ENCODE measurements at places on chromosomes 2 and 18.

DNA sequence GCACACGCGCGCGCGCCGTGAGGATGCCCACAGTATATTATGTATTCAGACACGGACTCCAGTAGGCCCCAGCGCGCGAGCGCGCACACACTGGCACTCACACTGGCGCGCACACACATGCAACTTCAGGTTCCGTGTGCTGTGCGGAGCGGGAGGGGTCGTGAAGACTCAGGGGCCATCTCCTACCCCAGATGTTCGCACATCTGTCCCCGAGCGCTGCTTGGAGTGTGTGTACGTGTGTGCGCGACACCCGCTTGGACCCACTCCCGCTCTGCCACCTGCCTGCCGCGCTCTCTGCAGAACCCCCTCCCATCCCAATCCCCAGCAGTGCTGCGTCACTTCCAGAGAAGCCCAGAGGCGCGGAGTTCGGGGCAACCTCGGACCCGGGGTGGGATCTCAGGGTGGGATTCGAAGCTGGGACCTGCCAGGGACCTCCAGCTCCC lies 2.6 kb downstream of the NRP2 start:
- no peak for DNase-seq

DNA sequence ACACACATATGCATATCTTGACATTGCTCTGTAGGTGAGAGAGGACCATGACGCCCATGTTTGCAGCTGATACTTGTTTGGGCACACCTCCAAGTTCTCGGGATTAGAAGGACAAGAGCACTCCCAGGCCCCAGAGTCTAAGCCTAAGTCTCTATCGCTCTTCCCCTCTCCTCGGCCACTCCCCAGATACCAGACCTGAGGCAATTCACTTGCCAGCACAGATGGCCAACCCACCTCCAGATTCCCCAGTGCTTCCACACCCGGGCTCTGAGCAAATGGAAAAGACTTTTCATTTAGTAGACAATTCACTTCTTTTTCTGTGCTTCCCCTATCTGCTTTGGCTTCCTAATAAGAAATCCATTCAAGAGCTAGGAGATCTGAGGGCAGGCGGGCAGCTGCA lies 32.9 kb downstream of the EHD3 start:
- no peak for DNase-seq

GRCh38 chr2:25819597-25820039 lies 58.7 kb downstream of the ASXL2 start:
- no peak for DNase-seq

DNA sequence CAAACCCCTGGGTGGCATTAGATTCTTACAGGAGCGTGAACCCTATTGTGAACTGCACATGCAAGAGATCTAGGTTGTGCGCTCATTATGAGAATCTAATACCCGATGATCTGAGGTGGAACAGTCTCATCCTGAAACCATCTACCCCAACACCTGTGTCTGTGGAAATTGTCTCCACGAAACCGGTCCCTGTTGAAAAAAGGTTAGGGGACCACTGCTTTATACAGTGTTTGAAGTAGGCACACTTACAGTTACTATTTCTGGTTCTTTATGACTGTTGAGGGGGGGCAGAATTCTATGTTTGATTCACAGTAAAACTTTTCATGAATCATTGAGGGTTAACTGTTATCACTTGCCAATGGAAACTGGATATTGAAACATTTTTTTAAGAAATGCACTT lies 72.0 kb downstream of the RIF1 start:
- no peak for DNase-seq

GRCh38 chr2:64165706-64166105 lies 21.5 kb upstream of the PELI1 start:
- no peak for DNase-seq

GRCh38 chr2:102122115-102122514 lies 20.4 kb upstream of the IL1R1 start:
- DNase-seq = no peak

DNA sequence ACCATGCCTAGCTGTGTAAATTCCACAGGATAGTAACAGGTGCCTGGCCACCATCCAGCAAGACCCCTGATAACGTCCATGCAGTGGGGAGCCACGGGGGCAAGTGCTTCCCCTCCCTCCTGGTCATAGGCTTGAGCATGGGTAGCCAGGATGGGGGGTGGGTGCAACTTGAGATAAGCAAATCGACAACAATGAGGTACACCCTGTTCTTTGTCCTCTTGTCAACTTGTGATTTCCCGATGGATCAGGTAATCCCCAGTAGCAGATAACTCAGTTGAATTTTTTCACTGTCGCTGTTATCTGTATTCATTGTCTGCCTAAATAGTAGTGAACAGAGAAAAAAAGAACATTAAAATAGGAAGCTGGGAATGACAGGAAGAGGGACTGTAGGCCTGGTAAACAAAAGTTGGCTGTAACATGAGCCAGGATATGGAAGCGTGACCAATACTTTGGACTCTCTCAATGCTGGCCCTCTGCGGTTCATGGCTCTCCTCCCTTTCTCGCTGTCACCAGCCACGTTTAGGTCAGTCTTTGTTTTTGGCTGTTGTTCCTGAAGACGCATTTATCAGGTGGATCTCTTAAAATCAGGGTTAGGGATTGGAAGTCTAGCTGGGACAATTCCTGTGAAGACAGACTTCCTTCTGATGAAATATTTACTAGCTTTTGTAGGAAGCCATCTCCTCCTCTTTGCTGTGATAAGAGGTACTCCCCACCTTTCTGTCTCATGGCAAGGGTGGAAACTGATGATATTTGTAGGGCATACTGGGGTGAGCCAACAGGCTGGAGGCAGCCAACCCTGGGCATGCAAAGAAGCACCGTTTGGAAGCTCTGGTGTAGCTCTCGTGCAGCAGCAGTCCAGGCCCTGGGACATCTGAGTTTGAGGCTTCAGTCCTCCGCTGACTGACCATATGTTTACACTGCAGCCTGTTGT lies 42.4 kb downstream of the TCF7L1 start:
- no peak for DNase-seq

GRCh38 chr2:216936954-216937357 lies 77.1 kb upstream of the TNP1 start:
- DNase-seq = no peak

- no peak for DNase-seq
These were observed 139.2 kb downstream of the MGAT5 start for GRCh38 chr2:134393075-134393461.

- no peak for DNase-seq
These were observed 70.6 kb downstream of the ACVR1 start for GRCh38 chr2:157805519-157805918.

GRCh38 chr2:103002954-103003353 lies 241.1 kb downstream of the TMEM182 start:
- no peak for DNase-seq

DNA sequence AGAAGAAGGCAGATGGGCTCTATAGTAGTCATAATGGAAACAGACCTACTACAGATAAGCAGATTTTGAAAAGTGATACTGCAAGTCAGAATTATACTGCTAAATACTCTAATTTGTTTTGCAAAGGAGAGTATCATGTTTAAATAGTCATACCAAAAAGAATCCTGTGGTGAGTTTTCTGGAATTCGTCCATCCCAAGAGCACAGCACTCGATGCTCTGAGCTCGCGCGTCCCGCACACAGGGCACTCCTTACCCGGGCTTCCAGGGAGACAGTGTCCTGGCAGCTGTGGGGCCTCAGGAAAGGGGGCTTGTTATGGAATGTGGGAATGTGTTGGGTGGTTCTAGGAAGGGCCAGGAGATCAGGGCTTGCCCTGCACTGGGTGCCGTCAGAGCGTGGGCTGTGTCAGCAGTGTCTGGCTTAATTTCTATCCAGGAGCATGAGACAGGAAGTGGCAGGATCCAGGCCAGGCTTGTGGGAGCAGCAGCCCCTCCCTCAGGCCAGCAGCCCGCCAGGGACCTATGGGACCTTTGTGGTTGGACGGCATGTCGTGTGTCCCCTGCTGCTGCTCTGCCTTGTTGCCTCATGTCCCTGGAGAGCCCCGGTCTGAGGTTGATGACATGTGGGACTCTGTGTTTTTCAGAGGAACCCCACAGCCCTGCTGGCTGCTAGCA lies 193.2 kb upstream of the TPO start:
- no peak for DNase-seq

- DNase-seq = no peak
These were observed 72.7 kb upstream of the MAP3K20 start for GRCh38 chr2:173002751-173003541.

- DNase-seq = no peak
These were observed 120.2 kb downstream of the RPIA start for GRCh38 chr2:88811681-88812080.

GRCh38 chr2:132725148-132725547 lies 55.1 kb upstream of the LYPD1 start:
- DNase-seq = no peak
